ENCODE measurements at places on chromosomes 2 and 18.
A peak's percentile ranks its signal among the peaks of the same experiment; 100 is the strongest.

DNA sequence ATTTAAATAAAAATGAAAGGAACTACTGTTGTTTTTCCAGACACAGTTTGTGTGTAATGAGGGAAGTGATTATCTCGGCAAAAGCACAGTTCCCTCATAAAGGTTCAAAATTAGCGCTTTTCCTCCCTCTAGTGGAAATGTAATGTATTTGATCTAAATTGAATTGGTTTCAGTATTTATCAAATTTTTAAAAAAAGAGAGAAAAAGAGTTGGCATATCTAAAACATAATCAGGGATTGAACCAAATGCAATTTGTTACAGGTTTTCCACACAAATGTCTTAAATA lies 37.5 kb downstream of the CMPK2 start:
- ATAC-seq, result peak; percentile 60

DNA sequence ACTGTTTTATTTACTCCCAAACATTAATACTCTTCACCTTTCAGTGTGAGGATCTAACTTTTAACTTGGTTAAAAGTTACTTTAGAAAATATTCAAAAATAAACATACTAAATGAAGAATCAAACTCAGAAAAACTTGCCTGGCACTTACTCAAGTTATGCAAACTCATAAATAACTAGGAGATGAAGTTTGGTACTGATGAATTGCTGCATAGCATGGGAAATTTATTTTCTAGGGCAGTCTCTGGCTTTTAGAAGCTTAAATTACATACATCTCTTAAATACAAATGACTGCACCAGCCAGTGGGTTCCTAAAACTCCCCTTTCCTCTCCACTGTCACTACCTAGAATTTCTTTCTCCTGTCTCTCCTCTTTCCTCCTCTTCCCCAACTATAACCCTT lies 46.7 kb upstream of the CREB1 start:
- ATAC-seq, result no peak

DNA sequence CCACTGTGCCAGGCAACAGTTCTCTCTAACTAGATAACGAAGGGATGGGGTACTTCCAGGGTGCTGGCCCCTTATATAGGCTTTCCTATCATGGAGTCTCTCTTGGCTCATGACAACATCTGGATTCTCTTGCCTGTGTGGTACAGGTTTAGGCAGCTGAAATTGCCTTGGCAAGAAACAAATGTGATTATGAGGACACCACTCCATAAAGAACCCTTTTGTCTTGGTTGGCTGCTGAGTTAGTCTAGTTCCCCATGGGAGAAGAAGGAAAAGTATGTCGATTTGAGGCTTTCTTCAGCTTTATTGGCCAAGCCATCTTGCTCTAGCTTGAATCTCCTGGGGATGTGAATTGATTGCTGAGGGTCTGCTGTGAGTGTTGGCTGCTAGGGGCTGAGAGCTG lies 76.3 kb upstream of the ZCCHC2 start:
- ATAC-seq, result no peak

DNA sequence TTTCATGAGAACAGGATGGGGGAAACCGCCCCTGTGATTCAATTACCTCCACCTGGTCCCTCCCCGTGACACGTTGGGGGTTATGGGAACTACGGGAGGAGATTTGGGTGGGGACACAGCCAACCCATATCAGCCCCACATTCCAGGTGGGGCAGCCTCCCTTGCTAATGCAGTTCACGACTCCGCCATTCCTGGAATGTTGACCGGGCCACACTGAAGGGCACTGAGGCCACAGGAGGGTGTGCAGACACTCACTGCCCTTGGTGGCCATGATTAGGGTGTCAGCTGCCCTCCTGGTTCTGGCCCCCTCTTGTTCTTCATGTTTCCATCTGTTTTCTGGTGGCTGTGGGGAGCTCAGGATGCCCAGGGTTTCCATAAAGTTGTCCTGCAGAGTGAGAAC lies 176.3 kb downstream of the TWIST2 start:
- ATAC-seq, result no peak

- peak; percentile 54 for ATAC-seq
Observed at GRCh38 chr2:193837111-193837738, 1642.5 kb upstream of the TMEFF2 start.

DNA sequence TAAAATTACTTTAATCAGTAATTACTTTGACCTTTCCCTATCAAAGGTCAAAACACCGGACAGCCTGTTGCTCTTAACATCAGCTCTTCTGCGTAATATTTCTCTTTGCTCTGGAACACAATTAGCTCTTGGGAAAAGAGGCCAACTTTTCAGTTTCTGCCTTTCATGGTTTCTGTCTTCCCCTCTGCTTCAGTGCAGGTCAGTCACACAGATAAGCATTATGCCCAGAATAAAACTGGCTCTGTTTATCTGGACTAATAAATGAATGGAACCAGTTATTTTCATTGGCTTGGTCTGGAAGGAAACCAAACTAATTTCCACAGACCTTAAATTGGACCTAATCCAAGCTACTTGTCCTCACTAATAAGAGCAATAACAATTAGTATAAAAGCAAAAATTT lies 26.2 kb upstream of the GALNT3 start:
- no peak for ATAC-seq

GRCh38 chr18:25517881-25518715 lies 166.1 kb upstream of the ZNF521 start:
- peak; percentile 84 for ATAC-seq

DNA sequence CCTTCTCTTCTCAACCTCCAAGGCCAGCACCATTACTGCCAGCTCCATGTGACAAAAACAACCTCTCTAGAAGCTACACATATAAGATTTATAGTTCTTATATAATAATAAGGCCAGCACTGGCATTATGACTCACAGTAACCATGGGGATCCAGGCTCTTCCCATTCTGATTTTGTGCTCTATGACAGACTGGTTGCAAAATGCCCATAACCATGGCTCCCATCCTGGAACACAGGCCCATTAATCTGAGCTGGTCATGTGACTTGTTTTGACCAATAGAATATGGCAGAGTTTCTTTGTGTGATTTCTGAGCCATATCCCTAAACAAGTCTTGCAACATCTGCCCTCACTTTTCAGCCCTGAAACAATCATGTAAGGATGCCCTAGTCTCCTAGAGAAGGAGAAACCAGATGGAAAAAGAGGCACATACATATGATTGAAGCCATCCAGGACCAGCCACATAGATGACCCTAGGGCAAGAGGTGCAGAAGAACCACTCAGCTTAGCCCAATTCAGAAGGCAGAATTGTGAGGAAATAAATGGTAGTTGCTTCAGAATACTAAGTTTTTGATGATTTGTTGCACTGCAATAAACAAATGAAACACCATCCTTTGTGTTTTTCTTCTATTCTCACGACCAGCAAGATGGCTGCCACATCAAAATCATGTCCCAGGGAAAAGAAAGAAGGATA lies 173.9 kb downstream of the SUCLG1 start:
- ATAC-seq, result no peak

GRCh38 chr18:598124-598589 lies 1.4 kb downstream of the CLUL1 start:
- ATAC-seq, result no peak

GRCh38 chr2:154280543-154280942 lies 408.8 kb downstream of the GALNT13 start:
- no peak for ATAC-seq

DNA sequence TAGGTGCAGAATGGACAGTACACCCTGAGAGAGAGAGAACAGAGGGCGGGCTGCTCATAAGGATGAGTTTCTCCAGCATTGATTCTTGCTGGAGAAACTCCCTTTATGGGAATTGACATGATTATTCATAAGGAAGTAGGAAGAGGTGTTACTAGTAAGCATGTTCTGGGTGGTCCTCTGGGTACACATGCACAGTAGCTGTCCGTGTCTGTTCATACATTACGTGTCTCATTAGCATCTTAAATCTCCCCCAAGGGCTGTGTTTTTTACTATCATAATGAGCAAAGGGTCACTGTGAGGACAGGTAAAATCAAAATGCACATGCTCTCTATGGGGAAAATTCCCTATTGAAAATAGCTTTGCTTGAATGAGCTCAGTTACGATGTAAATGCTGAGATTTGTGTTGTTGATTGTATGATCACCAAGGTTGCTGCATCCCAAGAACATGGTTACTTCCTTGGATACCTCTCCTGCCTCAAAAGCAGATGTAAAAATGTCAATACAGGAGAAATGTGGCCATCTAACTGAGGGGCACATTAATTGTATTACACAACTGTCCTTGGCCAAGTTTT lies 238.9 kb downstream of the CDH20 start:
- ATAC-seq, result no peak

DNA sequence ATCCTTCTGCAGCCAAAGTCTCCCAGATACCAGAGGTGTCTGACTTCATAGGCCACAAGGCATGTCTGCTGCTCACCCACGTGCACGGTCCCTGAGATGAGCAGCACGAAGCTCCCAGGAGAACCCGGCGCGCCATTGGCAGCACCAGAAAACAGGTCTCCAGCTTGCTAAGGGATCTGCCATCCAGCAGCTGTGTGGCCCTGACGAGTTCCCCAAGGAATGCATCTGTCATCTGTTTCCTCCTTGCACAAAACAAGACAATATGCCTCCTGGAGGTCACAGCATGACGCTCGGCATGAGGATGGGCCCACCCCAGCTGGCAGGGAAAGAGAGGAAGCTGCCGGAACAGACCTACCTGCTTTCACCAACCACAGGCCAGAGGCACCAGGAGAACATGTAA lies 29.2 kb downstream of the HS6ST1 start:
- no peak for ATAC-seq

DNA sequence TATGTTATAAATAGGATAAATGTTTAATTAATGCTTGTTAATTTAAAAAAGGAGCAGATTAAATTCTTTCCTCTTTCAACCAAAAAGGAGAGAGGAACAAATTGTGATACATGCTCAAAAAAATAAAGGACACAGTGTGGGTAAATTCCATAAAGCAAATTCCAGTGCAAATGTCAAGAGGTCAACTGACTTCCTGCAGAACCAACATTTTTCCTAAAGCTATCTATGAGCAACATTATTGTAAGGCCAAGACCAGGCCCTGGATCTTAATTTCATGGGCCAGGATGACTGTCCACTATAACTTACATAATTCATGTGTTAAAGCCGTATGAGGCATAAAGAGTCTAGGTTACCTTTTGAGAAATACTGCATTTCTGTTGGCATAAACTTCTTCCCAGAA lies 93.9 kb upstream of the RPE start:
- ATAC-seq, result no peak

DNA sequence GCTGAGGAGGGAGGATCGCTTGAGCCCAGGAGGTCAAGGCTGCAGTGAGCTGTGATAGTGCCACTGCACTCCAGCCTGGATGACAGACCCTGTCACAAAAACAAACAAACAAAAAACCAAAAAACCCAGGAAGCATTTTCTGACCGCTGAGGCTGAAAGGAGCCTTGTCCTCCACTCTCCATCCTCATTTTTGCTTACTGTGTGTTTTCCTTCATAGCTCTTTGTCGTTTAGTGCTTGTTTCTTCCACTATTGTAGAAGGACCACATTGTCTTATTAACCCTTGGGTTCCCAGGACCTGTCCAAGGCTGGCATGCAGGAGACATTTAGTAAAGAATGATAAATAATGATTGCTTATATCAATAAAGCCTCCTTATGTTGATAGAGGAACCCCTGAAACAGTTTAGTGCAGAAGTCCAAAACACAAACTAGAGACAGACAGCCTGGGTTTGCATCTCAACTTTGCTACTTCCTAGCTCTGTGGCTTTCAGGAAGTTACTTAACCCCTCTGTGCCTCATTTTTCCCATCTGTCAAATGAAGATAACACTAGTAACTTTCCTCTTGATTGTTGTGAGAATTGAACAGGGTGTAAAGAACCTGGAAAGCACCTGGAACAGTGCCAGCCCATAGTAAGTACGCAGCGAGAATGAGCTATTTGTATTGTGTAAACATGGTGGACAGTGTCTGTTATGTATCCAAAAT lies 126.0 kb downstream of the LPIN1 start:
- no peak for ATAC-seq

All from SK-N-SH treated with all-trans-retinoic acid at 6 μM for 48 hours (cell line).